ENCODE measurements at places on chromosomes 4 and X.

DNA sequence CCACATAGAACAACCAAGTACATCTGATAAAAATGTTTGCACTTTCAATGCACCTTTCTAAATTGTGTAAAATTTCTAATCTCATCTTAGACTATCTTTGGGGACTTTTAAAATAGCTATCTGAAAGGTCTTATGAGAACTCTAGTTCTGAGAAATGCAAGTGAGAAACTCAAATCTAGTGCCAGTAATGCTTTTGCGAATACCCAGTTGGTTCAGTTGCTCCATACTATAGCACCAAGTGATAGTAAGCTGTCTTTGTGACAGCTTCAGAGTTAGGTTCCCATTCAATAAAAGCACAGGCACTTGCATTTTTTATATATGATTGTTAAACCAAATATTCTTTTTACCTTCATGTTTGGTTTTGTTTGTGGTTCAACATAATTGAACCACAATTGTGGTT, 4.5 kb upstream of the ITM2A start:
- DNase-seq: no peak

GRCh38 chr4:22343606-22344005, 172.3 kb downstream of the ADGRA3 start:
- DNase-seq: no peak

DNA sequence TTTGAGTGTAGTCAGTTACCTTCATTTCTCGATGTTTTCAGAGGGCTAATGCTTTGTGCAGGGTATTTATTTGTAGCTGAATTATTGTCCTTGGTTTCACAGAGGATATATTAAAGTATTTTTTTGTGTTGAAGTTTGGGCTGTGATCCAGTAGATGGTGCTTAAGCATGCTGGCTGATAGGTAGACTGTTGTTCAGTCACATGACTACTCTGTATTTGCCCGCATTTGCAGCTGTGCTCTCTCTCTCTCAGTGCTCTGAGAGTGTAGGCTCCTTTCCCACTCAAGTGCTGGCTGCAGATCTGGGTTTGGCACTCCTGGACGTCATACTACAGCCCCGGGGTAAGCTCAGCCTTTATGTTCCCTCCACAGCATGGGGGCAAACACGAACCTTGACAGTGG, 21.7 kb downstream of the RAB40AL start:
- no peak for DNase-seq

DNA sequence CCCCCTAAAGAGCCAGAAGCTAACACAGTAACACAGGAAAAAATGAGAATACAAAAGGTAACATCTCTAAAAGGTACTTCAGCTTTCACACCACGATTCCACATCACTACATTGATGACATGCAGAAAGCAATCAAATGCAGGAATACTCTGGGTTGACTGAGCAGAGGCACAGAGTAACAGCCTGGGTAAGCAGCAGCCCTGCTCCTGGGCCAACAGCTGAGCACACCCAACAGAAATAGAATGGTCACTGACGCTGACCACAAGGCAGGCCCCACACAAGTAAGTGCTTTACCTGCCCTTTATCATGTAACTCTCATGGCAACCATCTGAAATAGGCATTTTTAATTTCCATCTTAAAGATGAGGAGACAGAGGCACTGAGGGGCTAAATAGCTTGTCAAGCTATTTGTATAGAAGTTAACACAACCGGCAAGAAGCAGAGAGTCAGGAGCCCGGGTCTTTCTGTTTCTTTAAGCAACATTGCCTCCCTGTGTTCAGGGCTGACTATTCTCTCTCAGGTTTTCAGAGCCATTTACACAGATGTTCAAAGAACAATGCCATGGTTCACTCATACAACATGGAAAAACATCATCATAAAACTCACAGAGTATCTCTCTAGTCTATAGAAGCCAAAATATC, 168.9 kb downstream of the ZNF674 start:
- DNase-seq: peak; percentile 37

GRCh38 chrX:39731735-39732134, 366.0 kb downstream of the BCOR start:
- no peak for DNase-seq

GRCh38 chrX:134794692-134795091, 136.4 kb upstream of the PLAC1 start:
- no peak for DNase-seq
